ENCODE measurements at places on chromosomes 16 and 17. TPM values are rescaled to one million over a fixed set of nuclear protein-coding genes. Genes with fewer than 3 reads are reported as not detected.

The SDR42E1 gene
- total RNA-seq = 8.3 TPM

The HS3ST6 gene
- total RNA-seq = not detected

The MT1E gene
- total RNA-seq = 216 TPM

The ATP2A3 gene
- total RNA-seq = 60.3 TPM

The TMEM114 gene
- not detected for total RNA-seq

The SRCIN1 gene
- total RNA-seq = 5.8 TPM
